ENCODE measurements at places on chromosomes 5 and 9. TPM values are rescaled to one million over a fixed set of nuclear protein-coding genes. Genes with fewer than 3 reads are reported as not detected.

- DNase-seq: no peak
- no peak overlapping the region for H3K4me3 ChIP-seq
- H3K27me3 ChIP-seq: no peaks in the 10 kb centered on the region
- H3K36me3 ChIP-seq: no peaks in the 10 kb centered on the region
- H3K4me1 ChIP-seq: no peaks in the 10 kb centered on the region
Measured at GRCh38 chr9:134723037-134723436, 81.4 kb downstream of the COL5A1 start.

- H3K4me1 ChIP-seq: no peaks in the 10 kb centered on the region
- H3K27ac ChIP-seq: no peak overlapping the region
- H3K36me3 ChIP-seq: no peaks in the 10 kb centered on the region
- no peaks in the 10 kb centered on the region for H3K27me3 ChIP-seq
- DNase-seq: no peak
Measured at GRCh38 chr5:25481463-25481862, 836.7 kb upstream of the CDH10 start.

DNA sequence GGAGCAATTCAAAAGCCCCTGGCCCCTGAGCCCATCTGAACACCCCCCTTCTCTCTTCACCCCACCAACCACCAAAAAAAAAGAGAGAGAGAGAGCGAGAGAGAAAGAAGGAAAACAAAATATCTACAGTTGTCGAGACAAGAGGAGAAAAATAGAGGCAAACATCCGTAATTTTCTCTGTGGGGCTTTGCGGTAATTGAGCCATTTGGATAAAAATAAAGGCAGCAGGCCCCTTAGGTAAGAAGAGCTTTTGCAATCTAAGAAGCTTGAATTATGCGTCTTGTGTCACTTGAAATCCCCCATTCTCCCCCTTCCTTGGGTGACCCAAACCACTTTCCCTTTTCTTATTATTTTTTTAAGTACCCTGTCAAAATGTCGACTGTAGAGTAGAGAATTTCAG is 35.5 kb upstream of the FUBP3 start:
- no peaks in the 10 kb centered on the region for H3K36me3 ChIP-seq
- DNase-seq: no peak
- H3K27ac ChIP-seq: no peak overlapping the region
- H3K4me3 ChIP-seq: no peak overlapping the region
- H3K4me1 ChIP-seq: no peaks in the 10 kb centered on the region

GRCh38 chr9:116515541-116515940 is 171.6 kb upstream of the TRIM32 start:
- no peak overlapping the region for H3K27ac ChIP-seq
- DNase-seq: no peak
- H3K36me3 ChIP-seq: no peaks in the 10 kb centered on the region
- no peaks in the 10 kb centered on the region for H3K4me1 ChIP-seq
- H3K27me3 ChIP-seq: no peaks in the 10 kb centered on the region
- H3K4me3 ChIP-seq: no peak overlapping the region

- no peak overlapping the region for H3K4me3 ChIP-seq
- no peaks in the 10 kb centered on the region for H3K27me3 ChIP-seq
- no peak for DNase-seq
- no peak overlapping the region for H3K27ac ChIP-seq
Measured at GRCh38 chr9:95171001-95171400, 146.5 kb downstream of the FANCC start.

DNA sequence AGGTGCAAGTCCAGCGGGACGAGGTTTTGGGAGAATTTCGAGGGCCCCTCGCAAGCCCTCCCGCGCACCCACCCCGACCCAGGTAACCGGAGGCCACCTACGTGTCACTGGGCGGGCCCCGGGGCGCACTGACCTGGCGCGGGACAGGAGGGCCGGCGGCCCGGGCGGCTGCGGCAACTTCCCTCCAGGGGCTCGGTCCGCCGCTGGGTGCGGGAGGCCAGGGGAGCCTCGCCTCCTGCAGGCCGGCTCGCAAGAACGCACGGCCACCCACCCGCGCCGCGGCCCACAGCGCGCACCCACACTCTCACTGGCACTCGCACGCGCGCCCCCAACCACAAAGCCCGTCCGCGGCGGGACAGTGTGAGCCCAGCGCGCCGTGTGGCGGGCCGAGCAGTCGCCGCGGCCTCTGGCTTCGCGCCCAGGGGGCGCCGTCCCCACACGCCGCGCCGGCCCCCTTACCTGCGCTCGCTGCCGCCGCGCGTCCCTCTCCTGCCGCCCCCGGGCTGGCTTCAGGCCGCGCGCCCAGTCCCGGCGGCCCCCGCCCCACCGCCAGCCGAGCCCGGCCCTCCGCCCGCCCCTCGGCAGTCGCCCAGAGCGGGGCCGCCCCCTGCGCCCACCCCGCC is 451 bp downstream of the LPAR1 start:
- H3K36me3 ChIP-seq: no peaks in the 10 kb centered on the region
- peak overlapping the region; percentile 57 for H3K4me3 ChIP-seq
- no peaks in the 10 kb centered on the region for H3K27me3 ChIP-seq
- H3K4me1 ChIP-seq: peaks cover 8% of the 10 kb centered on the region
- DNase-seq: peak; percentile 39

Gene TAF11L5
- not detected for polyA plus RNA-seq

Gene SMIM33
- polyA plus RNA-seq: not detected

Gene IFNA14
- not detected for polyA plus RNA-seq

Data from ovary (tissue), 10 donors.